Renal cortex interstitium (tissue), 15 donors: ENCODE measurements at places on chromosomes 13 and 19. TPM values are rescaled to one million over a fixed set of nuclear protein-coding genes. Genes with fewer than 3 reads are reported as not detected.
A peak's percentile ranks its signal among the peaks of the same experiment; 100 is the strongest.

Gene PROSER1
- 44.7 TPM for polyA plus RNA-seq

DNA sequence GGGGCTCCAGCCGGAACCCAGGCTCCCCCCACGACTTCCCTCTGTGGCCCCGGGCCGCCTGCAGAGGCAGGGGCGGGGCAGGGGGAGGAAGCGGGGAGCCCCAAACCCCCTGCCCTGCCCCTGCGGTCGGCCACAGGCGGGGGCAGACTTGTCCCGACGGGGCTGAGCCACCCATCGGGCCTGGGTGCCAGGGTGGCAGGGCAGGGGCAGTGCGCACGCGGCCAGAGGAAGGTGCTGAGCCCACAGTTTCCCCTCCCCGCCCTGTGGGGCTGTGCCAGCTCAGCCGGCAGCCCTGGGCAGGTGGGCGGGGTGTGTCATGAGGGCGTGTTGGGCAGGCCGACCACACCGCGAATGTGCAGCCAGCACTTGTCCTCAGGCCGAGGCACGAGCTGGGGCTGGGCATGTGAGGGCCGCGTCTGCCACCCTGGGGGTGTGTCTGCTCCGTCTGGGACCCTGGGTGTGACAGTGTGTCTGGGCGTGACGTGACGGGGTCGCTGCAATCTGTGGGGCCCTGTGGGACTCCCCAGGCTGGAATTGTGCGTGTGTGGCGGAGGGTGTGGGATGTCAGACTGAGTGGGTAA, 17.7 kb downstream of the CCDC97 start:
- DNase-seq = no peak

Gene DKKL1
- polyA plus RNA-seq = 6.4 TPM

GRCh38 chr13:111925146-111925875, 141.6 kb upstream of the SOX1 start:
- DNase-seq = no peak

Gene WDR87
- not detected for polyA plus RNA-seq

DNA sequence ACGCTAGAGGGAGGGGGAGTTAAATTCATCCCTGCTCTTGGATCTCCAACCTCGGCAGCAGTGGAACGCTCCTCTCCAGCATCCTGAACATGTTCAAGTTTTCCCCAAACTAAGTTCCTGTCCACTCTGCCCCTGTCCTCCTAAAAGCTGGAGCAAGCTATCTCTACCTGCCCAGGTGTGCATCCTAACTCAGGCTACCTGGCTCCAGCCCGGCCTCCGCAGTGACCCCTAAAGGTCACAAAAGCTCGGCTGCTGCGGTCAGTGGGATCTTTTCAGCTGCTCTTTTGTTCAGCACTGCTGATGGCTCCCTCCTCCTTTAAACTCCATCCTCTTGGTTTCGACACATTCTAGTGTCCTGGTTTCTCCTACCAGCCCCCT, 1.4 kb downstream of the DCUN1D2 start:
- no peak for DNase-seq

- DNase-seq = no peak
Observed at GRCh38 chr19:55369653-55370304, 484 bp downstream of the IL11 start.

- DNase-seq = no peak
Observed at GRCh38 chr13:112615391-112615790, 27.4 kb upstream of the TUBGCP3 start.

GRCh38 chr13:91162180-91162579, 185.3 kb upstream of the MIR17HG start:
- no peak for DNase-seq

- DNase-seq = no peak
Observed at GRCh38 chr13:75197803-75198202, 284.2 kb downstream of the TBC1D4 start.

Gene WDR88
- polyA plus RNA-seq = 2.4 TPM

GRCh38 chr13:35164324-35164932, 222.4 kb downstream of the NBEA start:
- DNase-seq = peak; percentile 10

GRCh38 chr19:14830702-14831101, 4.3 kb downstream of the OR7A5 start:
- no peak for DNase-seq

Gene NPAS1
- polyA plus RNA-seq = 2.0 TPM

Gene C19orf33
- polyA plus RNA-seq = 10.0 TPM

Gene PEAK3
- 0.12 TPM for polyA plus RNA-seq

Gene RNF113B
- not detected for polyA plus RNA-seq

Gene IRS2
- polyA plus RNA-seq = 10.9 TPM

DNA sequence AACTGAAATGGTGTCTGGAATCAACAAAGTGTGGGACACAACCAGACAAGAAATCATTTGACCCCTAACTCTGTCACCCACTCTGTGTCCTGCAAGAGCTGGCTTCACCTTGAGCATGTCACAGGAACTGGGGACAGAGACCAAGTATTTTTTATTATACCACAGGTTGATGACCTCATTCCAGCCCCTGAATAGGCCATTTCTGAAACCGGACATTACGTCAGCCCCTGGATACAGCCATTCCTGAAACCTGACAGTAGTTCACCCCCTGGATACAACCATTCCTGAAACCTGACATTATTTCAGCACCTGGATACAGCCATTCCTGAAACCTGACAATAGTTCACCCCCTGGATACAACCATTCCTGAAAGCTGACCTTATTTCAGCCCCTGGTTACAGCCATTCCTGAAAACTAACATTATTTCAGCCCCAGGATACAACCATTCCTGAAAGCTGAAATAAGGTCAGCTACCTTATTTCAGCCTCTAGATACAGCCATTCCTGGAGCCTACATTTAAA, 47.7 kb upstream of the CACNA1A start:
- no peak for DNase-seq

GRCh38 chr13:54210397-54211049, 1181.9 kb downstream of the OLFM4 start:
- peak; percentile 29 for DNase-seq

DNA sequence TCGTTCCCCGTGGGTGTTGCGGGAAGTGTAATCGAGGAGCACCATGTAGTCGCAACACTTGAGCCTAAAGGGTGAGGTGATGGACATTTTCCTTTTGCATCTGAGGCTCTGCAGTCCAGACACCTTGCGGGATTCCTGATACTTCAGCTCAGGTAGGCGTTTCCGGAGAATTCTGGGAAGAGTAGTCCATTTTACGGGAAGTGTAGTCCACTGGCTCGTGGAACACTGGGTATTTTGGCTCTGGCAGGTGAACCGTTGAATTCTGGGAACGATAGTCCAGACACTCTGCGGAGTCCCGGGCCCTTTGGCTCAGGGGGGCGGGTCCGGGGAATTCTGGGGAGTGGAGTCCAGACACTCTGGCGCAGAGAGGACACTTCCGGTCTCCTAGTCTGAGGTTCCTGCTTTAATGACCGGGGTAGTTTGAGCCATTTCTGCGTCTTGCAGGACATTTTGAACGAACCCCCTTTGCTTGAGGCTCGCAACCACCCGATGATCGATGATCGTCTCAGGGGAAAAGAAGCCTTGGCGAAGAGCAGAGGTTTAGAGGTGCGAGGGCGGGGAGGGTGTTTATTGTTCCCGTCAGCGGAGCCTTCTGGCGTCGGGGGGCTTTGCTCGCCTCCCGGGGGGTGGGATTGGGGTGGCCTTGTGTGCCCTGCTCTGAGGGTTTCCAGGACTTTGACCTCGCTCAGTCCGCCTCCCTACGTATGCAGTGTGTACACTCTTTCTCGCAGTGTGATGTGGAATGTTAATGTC, at the start of gene ZNF223:
TSS of gene ZNF223 (plus strand) at position 387 of the 753 bp plus-strand sequence. CDS start 3,141 bp downstream, outside the sequence.
- peak; percentile 86 for DNase-seq

Gene NXNL1
- not detected for polyA plus RNA-seq

Gene CPAMD8
- polyA plus RNA-seq = 44.2 TPM

DNA sequence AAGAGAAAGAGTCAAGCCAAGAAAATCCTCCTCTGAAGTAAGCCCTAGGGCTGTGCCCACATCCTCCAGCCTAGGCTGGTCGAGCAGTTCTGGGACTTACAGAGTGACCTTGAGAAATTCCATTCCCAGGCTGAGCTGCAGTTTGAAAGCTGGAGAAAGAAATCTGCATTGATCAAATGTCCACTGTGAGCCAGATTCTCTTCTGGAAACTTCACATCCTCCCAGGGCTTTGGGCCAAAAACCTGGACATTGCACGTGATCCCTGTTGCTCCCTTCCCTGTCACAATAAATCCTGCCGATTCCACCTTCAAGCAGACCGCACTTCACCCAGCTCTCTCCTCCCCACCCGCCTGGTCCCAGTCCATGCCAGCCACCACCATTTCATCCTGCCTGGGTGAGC, 15.7 kb downstream of the TMEM143 start:
- no peak for DNase-seq

Gene ZNF66
- 5.7 TPM for polyA plus RNA-seq

DNA sequence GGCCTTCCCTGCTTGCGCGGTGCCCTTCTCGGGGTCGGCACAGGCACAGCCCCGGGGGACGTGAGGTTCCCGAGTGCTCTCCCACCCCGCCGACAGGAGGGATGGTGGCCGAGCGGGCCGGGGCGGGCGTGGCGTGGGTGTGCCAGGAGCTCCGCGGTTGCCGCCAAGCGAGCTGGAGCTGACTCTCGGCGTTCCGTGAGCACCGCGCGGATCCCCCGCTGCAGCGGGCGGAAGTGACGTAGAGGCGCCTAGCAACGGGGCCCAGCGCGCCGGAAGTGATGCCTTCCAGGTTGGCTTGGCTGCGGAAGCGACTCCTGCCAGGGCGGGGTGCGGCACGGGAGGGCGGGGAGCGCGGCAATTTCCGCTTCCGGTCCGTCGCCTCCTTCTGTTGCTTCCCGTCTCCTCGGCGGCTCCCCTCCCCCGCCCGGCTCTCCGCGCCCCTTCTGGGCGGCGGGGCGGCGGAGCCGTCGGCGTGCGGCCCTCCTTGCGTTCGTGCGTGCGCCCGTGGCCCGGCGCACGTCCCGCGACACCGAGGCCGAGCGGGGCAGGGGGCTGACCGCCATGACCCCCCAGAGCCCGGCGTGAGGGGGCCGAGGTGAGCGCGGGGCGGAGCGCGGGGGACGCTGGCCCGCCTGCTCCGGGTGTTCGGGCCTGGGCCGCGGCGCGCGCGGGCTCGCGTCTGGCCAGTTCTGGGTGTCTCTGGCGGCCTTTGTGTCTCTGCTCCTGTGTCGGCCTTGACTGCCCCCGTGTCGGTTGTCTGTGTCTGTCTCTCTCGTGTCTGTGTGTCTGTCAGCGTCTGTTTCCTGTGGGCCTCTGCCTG, at the start of gene EPN1:
TSS of gene EPN1 (plus strand) at position 386 of the 820 bp plus-strand sequence. CDS start 3,402 bp downstream, outside the sequence.
- DNase-seq = peak; percentile 93

Gene C19orf85
- not detected for polyA plus RNA-seq

Gene FOXA3
- 0.22 TPM for polyA plus RNA-seq

Gene TEX101
- polyA plus RNA-seq = not detected

- DNase-seq = no peak
Observed at GRCh38 chr19:9958379-9958821, 22.1 kb upstream of the OLFM2 start.

DNA sequence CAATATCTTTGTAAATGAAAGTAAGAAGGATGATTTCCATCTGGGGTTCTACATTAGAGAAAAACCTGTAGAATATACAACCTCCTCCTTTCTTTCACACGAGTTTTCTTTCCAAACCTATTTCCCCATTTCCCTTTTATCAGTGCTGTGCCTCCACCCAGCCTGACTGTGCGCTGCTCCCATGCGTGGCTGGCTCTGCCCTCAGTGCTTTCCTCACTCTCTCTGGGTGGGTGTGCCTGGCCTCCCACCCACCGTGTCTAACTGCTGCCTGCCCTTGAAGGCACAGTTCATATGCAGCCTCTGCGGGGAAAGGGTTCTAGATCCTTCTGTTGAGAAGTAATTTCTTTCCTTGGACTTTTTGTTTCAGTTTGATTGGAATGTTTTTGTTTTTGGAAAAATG, 70.7 kb downstream of the PCCA start:
- DNase-seq = no peak

Gene SIGLEC11
- polyA plus RNA-seq = 5.0 TPM

- no peak for DNase-seq
Observed at GRCh38 chr19:45772130-45772840, 3.2 kb upstream of the SIX5 start.

Gene PIK3R2
- 20.1 TPM for polyA plus RNA-seq

Gene ELSPBP1
- not detected for polyA plus RNA-seq

DNA sequence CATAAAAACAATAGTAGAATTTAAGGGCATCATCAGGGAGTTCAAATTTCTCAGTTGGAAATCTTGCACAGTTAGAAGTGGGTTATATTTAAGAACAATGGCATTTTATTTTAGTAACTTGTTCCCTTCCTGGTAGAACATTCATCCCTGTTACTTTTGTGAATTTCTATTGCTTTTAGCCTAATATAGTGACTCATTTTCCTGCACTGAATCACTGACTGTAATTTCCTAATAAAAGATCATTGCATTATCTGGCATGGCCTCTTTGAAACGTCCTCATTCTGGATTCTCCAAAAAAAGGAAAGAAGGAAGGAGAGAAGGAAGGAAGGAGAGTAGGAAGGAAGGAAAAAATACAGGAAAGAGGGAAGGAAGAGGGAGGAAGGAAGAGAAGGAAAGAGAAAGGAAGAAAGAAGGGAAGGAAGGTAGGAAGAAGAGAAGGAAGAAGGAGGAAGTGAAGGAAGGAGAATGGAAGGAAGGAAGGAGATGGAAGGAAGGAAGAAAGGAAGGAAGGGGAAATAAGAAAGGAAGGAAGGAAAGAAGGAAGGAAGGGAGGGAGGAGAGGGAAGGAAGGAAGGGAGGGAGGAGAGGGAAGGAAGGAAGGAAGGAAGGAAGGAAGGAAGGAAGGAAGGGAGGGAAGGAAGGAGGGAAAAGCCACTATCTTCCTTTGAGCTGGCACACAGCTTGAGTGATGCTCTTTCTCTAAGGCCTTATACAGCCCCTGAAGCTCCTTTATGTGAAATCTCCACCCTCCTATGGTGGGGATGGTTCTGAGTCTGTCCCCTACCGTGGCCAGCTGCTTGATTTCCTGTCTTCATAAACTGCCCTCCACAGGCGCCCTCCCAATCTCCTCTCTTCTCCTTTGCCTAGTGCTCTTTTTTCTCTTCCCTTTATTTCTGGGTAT, 29.8 kb upstream of the TM9SF2 start:
- no peak for DNase-seq

DNA sequence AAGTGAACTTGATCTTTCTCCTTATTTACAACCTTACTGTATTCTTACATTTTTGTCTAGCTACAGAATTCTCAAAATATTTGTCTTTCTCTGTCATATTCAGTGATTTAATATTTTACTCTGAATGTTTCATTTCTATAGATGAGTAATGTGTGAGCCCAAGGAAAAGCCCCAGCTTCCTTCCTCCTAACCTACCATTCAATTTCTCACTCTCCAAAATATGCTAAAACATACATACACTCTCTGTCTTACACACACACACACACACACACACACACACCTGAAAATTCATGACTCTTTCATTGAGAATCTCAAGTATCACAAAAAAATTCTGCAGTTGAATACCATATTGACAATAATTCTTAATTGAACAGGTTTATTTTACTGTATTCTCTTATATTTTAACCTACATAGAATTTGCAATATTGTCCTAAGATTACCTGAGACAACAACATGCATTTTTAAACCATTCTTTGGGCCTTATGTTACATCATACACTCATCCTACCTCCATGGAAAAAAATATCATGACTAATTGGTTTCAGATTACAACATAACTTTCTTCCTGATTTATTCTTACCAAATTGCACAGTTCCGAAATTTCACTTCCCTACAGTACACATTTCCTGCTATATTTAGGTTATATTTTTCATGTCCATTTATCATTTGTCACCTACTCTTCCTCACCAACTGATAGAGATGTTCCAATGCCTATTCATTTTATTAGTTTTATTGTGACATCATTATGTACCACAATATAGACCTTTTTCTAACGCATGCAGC, 1965.6 kb upstream of the PCDH20 start:
- no peak for DNase-seq

GRCh38 chr19:47641891-47642485, 33.1 kb downstream of the BICRA start:
- no peak for DNase-seq
